ENCODE measurements at places on chromosomes 16 and 17. TPM values are rescaled to one million over a fixed set of nuclear protein-coding genes. Genes with fewer than 3 reads are reported as not detected.

DNA sequence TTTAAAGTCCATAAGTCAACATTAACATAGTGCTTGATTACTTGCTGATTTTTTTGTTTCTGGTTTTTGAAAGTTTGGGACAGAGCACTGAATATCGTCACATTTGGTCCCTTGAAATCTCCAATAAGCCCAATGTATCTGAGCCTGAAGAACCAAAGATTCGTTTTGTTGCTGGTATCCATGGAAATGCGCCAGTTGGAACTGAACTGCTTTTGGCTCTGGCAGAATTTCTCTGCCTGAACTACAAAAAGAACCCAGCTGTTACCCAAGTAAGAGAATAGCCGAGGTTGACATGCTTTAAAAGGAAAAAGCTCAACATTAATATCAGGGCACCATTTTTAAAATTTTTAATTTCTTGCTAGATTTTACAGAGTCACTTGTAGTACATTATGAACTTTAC is 27.7 kb upstream of the GOSR1 start:
- DNase-seq, result peak; percentile 23

DNA sequence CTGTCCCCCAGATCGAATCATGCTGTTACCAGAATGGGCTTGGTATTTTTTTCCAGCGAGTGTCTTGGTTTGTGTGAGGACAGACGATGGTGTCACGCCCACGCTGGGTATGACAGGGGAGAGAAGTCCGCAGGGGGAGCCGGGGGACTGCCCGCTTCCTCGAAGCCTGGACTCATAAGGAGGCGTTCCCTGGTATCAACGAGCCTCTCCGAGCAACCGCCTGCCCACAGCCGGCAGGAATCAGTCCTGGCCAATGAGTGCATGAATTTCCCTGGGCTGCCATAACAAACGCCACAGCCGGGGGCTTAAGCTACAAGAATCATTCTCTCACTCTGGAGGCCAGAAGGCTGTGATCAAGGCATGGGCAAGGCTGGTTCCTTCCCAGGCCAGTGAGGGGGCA is 26.1 kb upstream of the JPH3 start:
- no peak for DNase-seq

DNA sequence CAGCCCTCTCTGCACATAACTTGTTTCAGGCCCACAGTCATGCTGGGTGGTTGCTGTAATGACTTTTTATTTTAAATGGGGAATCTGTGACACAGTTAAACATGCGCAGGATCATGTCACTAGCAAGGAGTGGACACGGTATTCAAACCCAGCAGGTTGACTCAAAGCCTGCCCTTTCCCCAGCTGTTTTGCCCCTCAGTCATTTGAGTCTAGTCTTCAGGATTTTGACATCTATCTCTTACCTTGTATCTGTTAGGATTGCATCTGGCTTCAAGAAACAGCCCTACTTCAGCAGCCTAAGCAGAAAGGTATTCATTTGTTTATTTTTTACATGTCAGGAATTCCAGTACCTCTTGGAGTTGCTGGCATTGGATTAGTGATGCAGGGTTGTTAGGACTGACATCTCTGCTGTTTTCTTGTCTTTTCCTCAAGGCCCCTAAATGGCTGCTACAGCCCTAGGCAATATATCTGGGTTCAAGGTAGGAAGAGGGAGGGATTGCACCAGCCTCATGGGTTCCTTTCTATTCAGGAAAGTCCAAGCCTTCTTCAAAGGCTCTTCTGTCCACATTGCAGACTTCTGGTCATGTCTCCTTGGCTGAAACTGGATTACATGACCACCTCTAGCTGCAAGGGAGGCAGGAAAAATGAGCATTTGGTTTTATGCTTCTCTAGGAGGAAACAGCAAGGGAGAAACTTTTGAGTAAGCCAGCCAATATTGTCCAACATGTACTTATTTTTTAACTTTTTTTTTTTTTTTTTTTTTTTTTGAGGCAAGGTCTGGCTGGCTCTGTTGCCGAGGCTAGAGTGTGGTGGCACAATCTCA is 22.8 kb downstream of the ABCC1 start:
- DNase-seq, result no peak

DNA sequence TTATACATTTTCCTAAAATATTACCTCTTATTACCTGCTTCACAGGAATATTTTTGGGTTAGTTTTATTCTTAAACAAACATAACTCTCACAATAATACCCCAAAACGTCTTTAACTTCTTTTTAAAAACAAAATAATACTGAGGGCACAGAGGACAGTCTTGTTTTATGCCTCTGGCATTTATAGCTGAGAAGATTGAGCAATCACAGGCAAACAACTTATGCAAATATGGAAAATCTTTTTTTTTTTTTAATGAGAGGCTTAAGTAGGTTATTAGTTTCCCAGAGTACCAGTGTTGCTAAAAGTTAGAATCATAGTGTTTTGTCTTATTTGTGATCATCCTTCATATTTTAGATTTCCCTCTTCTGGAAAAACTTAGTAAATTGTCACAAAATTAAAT is 195.0 kb downstream of the FTO start:
- no peak for DNase-seq

DNA sequence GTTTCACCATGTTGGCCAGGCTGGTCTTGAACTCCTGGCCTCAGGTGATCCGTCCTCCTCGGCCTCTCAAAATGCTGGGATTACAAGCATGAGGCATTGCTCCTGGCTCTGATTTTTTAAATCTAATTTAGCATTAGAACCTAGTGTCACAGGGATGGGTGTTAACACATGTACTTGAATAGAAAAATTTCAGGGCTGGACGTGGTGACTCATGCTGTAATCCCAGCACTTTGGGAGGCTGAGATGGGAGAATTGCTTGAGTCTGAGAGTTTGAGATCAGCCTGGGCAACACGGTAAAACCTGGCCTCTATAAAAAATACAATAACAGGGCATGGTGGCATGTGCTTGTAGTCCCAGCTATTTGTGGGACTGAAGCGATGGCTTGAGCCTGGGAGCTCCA is 6.0 kb upstream of the RNF135 start:
- DNase-seq, result no peak

DNA sequence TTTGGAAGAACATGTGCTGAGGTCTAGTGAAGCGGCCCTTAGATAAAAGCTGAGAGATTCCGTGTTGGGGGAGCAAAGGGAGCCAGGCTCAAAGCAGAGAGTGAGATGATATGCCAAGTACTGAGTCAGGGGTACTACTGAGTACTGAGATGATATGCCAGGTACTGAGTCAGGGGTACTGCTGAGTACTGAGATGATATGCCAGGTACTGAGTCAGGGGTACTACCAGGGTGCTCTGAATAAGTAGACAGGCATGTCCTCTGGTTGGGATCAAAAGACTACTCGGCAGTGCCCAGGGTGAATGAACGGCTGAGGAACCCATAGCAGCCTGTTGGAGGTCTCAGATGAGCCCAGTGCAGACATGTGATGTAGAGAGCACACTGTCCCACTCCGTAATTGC is 239.0 kb downstream of the SOX9 start:
- DNase-seq, result no peak

GRCh38 chr17:2563061-2563460 is 30.4 kb upstream of the PAFAH1B1 start:
- no peak for DNase-seq

DNA sequence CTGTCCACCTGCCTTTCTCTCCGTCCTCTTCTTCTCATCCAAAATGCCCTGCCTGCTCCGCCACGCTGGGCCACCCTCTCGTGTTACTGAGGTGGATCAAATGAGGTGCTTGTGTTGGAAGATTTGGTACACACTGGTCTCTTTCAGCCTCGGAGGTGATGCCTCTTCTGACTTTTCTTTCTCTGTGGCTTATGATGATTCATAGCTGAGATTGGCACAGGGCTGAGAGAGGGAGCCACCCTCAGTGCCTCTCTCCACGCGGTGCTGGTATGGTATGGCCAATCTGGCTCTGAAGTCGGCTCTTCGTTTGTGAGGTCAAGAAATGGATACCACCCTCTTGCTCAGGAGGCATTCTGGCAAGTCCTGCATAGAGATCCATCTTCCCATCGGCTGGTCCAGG is 82.4 kb downstream of the PLCG2 start:
- no peak for DNase-seq

DNA sequence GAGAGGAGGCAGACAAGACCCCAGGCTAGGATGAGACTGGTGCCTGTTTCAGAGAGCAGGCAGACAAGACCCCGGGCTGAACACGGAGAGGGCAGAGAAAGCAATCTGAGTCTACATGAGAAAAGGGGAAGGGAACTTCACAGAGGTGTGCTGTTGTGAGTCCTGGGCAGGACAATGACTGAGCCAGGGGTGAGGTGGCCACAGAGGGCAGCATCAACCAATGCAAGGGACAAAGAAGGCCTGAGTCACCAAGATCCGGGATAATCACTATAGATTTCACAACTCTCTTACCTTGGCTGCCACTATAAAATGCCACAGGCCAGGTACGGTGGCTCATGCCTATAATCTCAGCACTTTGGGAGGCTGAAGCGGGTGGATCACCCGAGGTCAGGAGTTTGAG is 89.0 kb downstream of the SLC39A11 start:
- DNase-seq, result no peak

GRCh38 chr17:73976676-73977521 is 226.6 kb upstream of the RPL38 start:
- no peak for DNase-seq

DNA sequence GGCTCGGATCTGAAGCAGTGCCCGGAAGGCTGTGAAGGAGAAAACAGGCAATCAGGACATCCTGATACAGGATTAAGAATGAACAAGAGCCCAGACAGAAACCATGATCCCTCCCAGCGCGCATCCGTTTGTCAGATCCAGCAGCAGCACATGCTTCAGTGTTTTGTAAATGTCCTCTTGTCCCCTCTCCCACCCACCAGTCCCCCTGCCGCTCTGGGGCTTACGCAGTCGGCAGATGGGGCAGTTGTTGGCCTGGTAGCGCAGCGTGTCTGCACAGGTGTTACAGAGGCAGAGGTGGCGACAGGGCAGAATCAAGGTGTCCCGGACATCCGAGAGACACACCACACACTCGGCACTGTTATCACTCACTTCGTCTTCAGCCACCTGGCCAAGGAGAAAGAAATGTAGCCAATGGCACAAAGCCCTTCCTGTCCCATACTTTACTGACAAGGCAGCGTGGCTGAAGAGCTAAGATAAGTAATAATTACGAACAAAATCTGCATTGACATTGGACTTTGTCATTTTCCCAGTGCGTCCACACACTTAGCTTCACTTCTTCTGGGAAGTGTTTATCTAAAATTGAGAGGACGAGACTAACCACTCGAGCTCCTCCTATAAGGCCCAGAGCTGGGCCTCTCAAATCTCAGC is 20.7 kb upstream of the FOXJ1 start:
- no peak for DNase-seq

GRCh38 chr16:66605979-66606751 is 1.7 kb downstream of the CMTM3 start:
- DNase-seq, result no peak

DNA sequence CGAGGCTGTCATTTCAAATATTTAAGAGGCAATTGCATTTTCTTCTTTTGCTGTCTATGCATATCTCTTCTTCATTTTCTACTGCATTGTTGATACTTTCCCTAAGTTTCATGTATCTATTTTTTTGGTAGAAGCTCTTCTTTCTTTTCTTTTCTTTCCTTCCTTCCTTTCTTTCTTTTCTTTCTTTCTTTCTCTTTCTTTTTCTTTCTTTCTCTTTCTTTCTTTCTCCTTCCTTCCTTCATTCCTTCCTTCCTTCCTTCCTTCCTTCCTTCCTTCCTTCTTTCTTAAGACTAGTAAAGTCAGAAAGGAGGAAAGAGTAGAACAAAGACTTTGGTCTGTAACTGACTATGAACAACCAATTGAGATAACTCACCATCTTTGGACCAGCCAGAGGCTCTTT is 33.9 kb downstream of the MRC2 start:
- no peak for DNase-seq

DNA sequence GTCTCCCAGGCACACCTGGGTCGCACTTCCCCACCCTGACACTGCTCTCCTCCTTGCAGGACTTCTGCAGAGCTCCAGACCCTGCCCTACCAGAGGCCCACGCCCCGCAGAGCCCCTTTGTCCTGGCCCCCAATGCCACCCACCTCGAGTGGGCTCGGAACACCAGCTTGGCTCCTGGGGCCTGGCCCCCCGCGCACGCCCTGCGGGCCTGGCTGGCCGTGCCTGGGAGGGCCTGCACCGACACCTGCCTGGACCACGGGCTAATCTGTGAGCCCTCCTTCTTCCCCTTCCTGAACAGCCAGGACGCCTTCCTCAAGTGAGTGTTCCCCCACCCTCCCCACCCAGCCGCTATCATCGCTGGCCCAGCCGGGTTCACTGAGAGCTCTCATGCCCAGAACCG is 79.6 kb downstream of the MGAT5B start:
- DNase-seq, result no peak

GRCh38 chr16:81275795-81276194 is 37.3 kb downstream of the BCO1 start:
- no peak for DNase-seq

- DNase-seq, result no peak
Observed at GRCh38 chr16:78128913-78129312, 29.5 kb downstream of the WWOX start.

- DNase-seq, result no peak
Observed at GRCh38 chr16:89118361-89119165, 24.9 kb downstream of the ACSF3 start.

GRCh38 chr17:71460943-71461342 is 659.9 kb upstream of the SOX9 start:
- no peak for DNase-seq

GRCh38 chr16:80824623-80825364 is 20.4 kb upstream of the CDYL2 start:
- DNase-seq, result no peak

DNA sequence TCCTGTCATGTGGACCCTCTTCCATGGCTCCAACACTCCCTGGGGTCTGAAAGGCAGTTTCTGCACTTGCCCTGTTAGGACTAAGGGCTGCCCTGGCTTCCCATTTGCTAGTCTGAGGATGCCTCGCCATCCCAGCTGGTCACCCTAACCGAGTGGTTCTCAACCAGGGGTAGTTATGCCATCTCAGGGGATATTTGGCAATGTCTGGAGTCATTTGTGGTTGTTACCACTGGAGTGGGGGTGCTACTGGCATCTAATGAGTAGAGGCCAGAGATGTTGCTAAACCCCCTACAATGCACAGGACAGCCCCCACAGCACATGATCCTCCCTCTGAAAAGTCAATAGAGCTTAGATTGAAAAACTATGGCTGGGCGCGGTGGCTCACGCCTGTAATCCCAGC is 26.9 kb upstream of the CDH1 start:
- DNase-seq, result no peak

GRCh38 chr16:73031155-73031866 is 16.6 kb downstream of the ZFHX3 start:
- no peak for DNase-seq

- DNase-seq, result peak; percentile 82
Observed at GRCh38 chr17:1039511-1040215, 42.7 kb downstream of the TIMM22 start.

GRCh38 chr17:68197997-68198930 is 49.6 kb upstream of the AMZ2 start:
- no peak for DNase-seq

The BCL6B gene
- 16.3 TPM for total RNA-seq

The DLG4 gene
- total RNA-seq, result 14.5 TPM

The TLCD3B gene
- not detected for total RNA-seq

The B3GNT9 gene
- 7.4 TPM for total RNA-seq

The MYH3 gene
- total RNA-seq, result 0.12 TPM

The DUSP3 gene
- 272 TPM for total RNA-seq

The P2RX5 gene
- 11.4 TPM for total RNA-seq

The KRT39 gene
- not detected for total RNA-seq

The CKLF gene
- 5.2 TPM for total RNA-seq

The PRSS22 gene
- not detected for total RNA-seq

The SOCS7 gene
- 16.7 TPM for total RNA-seq

The MFSD6L gene
- total RNA-seq, result 0.28 TPM

The PYY gene
- total RNA-seq, result not detected

The LGALS9B gene
- not detected for total RNA-seq
